ENCODE measurements at places on chromosomes 7 and 10.

GRCh38 chr7:98368716-98369115 lies 32.2 kb downstream of the BAIAP2L1 start:
- no peak for DNase-seq

DNA sequence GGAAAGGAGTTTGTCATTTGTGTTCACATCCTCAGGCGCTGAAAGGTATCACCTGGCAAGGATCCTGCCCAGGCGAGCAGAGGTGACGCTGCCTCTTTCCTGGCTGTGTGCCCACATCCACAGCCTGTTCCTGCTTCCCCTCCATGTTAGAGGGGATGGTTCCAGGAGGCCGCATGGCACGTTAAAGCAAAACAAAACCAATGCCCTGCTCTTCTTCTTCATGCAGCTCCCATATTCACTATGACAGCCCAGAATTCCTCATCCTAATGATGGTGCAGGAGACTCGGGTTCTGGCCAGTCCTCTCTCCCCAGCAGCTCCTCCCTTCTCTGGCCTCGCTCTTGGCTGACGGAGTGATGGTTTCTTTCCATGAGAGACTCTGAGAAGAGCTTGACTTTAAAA lies 678.5 kb upstream of the ANKRD30A start:
- DNase-seq, result no peak

- no peak for DNase-seq
Observed at GRCh38 chr7:109213081-109213480, 643.4 kb downstream of the DNAJB9 start.

- DNase-seq, result no peak
Observed at GRCh38 chr7:16708511-16708910, 45.0 kb upstream of the TSPAN13 start.

DNA sequence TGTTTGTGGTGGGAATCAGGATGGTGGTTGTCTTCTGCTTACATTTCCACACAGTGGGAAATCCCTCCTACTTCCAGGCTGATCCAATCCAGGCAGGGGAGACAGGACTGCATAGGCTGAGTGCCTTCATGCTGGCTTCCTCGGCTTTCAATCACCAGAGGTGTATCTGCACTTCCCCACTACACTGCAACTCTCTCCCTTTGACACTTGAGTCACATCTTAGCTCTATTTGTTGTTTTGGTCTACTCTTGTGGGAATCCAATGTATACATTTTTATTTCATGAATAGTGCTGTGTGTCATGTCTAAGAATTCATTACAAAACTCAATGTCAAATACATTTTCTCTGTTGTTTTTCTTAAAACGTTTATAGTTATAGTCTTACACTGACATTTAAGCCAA lies 735.6 kb downstream of the XPNPEP1 start:
- no peak for DNase-seq

GRCh38 chr10:97718659-97719142 lies 5.2 kb downstream of the MARVELD1 start:
- no peak for DNase-seq

DNA sequence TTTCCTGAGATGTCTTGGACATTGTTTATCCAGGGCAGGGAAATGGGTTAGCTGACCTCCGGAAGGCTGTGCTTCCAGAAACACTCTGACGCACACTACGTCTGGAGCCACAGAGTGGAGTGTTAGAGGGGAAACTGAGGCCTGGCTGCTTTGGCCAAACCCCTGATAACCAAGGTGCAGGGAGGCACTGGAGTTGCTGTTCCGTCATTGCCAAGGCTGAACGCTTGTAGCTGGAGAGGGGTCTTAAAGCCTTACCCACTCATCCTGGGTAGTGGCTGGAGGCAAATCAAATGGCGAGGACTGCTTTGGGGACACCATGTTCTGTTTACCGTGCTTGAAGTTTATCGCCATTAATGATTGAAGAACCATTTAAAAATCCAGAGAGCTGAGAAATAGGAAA lies 604.1 kb upstream of the FOXK1 start:
- DNase-seq, result no peak

DNA sequence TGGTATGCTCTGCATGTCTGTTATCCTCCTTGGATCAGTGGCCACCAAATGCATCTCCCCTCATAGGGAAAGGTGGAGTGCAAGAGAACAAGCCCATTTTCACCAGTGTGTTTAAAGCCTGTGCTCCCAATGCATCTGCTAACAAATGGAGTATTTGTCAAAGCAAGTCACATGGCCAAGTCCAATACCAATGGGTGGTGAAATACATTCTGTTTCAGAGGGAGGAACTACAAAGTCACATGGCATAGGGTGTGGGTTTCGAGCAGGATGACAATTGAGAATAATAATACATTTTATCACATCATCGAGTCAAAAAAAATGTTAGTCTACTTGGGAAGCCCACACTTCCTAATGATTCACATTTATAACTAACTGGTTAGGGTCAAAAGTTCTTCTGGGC lies 62.7 kb downstream of the SUGCT start:
- no peak for DNase-seq

DNA sequence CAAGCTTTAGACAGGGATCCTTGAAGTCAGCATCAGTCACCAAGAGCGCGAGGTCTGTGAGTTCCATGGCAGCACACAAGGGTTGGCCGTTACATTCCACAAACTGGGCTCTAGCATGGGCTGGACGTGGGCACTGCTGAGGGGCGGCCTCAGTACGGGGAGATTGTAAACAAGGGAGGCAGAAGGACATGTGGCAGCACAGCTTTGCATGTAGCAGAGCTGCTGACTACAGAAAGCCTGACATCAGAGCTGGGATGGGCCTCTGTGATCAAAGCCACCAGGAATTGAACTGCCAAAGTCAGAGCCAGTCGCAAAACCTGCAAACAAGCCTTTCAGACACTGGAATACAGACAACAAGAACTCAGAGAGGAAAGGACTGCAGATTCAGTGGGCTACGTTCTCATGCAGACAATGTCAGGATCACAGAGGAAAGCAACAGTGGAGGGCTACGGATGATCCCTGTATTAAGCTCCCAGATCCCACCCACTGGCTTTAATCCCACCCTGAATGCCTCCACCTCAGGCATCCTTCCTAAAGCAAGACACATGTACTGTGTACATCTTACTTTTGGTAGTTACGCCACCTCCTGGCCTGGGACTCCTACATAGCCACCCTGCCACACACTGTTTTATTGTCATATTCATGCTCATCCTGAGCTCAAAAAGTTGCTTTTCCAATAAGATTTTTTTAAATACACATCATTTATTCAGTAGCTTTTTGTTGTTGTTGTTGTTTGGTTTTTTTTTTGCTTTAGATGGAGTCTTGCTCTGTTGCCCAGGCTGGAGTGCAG lies 291.1 kb upstream of the IMMP2L start:
- no peak for DNase-seq

DNA sequence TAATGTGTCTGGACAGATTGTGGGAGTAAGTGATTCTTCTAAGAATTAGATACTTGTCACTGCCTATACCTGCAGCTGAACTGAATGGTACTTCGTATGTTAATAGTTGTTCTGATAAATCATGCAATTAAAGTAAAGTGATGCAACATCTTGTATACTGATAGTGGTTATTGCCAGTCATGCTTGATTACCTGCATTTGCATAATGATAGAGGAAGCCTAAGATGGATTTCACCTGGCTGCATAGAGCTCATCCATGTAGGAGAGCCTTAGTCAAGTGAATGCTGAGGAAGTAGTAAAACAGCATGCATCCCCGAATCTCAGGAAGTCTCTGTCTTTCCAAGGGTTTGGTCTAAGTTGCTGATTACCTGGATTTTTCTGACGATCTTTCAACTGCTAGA lies 64.2 kb upstream of the CAPZA2 start:
- DNase-seq, result no peak

DNA sequence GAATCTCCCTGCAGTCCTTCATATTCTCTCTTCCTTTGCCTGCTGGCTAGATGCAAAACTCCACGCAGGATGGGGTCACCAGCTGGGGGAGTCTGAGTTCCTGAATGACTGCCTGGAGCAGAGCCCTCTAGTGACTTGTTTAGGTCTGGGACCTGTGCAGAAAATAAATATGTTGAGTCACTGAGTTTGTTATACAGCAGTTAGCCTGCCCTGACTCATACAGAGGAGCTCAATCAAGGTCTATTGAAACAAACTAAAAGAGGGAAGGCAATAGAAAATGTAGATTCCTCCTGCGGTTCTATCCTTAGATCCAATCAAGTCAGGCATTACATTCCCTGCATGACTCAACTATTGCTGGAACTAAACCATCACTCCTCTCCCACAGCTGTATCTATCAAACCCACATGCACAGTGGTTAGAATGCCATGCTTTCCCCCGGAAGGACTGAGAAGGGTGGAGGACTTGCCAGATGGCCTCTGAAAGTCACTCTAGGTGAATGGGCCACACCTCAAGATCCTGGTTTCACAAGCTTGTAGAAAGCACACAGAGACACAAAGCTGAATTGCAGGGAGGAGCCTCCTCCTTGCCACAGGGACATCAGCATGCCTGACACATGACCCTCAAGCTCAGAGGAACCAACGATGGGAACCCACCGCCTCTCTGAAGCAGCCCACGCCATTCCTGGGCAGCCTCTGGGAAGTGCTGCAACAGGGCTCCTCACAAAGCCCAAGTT lies 73.9 kb downstream of the SH3PXD2A start:
- no peak for DNase-seq

GRCh38 chr7:120550494-120551048 lies 277.6 kb downstream of the KCND2 start:
- no peak for DNase-seq

DNA sequence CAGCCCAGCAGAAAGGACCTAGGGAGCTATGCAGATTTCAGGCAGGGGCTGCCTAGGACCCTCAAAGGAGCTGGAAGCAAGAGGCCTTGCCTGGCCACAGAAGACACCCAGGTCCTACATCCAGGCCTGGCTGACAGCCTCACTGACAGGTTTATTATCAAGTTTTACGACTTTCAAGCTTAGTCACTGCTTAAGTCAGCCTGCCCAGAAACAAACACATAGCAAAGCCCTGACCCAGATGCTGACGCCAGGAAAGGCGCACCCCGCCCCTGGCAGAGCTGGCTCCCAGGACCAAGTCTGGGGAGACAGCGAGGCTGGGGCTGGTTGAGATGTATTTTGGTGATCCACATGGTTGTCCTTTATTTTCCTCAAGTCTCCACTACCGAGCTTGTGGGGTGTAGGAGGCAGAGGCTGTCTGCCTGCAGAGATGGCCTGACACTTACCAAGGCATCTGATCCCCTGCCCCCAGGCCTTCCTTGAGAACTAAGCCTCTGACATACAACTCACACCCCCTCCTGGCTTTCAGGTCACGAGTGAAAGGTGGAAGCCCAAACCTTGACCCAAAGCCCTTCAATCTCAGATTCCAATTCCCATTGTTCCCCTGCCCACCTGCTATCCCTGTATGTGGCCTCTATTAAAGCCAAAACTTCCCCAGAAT lies 80.7 kb upstream of the EMX2 start:
- no peak for DNase-seq

DNA sequence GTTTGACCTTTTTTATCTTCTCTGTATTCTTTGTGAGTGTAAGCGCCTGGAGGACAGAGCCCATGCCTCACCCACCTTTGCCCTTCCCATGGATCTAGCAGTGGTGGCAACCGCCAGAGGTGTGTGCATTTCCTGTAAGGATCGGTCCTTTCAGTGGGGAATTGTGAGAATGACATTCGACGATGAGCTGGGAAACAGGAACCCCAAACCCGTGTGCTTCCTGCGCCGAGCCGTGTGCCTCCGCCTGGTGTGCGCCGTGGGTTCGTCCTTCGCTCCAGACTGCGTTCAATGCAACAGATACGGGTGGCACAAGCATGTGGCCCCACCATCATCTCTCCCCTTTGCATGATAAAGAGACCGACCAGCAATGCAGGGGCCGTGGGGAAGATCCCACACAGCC lies 1.7 kb upstream of the DIP2C start:
- no peak for DNase-seq

DNA sequence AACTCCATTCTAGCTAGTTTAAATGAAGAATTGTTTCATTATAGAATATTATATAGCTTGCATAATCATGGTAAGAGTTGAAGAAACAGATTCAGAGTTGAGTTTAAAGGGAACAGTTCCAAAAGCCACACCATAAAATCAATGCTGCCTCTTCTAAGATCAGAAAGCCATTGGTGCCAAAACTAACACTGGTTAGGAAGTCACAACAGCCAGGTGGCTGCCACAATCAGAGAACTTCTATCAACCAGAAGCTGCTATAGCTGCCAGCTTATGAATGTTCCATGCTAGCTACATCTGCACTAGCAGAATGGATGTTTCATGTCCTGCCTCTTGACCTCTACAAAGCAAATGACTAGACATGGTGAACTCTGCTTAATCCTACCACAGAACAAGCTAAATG lies 583.1 kb upstream of the LRRN3 start:
- DNase-seq, result no peak

- no peak for DNase-seq
Observed at GRCh38 chr7:66741710-66742049, 1.1 kb downstream of the RABGEF1 start.

GRCh38 chr7:68484731-68485130 lies 1113.5 kb upstream of the AUTS2 start:
- no peak for DNase-seq

GRCh38 chr10:95845411-95845810 lies 62.4 kb upstream of the CC2D2B start:
- DNase-seq, result no peak

DNA sequence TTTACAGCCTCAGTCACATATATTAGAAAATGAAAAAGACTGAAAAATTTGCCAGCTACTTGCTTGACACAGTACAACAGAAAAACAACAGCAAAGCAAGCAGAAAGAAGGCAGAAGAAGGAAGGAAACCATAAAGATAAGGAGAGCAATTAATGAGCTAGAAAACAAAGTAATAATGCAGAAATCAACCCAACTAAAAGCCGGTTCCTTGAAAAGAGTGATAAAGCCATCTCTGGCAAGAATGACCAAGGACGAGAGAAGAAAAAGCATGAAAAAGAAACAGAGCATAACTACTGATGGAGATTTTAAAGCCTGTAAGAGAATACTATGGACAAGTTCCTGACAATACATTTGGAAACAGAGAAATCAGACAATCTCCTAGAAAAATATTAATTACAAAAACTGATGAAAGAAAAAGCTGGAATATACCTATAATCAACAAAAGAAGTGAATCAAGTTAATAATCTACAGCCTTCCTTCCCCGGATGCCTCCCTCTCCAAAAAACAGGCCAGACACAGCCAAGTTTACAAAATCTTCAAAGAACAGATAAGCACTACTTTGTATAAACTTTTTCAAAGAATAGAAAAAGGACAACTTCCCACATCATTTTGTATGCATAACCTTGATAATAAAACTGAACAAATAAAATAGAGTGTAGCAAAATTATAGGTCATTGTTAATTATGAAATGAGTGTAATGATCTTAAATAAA lies 204.0 kb downstream of the BAMBI start:
- no peak for DNase-seq

DNA sequence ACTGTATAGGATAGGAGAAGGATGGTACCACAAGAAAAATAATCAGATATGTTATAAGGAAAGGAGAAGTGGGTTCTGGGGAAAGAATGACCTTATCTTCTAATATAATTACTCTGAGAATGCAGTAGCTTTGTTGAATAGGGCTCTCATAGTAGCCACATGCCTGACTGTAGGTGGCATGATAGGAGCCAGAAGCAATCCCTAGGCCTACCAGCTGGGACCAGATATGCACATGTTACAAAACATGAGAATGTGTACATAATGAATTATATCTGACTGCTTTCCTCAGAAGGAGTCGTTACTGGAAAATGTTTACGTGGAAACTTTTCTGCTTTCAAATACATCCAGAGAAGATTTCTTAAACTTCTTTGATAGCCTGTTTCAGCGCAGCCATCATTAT lies 53.2 kb upstream of the FAM3C start:
- DNase-seq, result no peak

All from stimulated activated CD8-positive, alpha-beta memory T cell treated with anti-CD3 and anti-CD28 coated beads, Interleukin-7, amount 100 ng/mL, for 1 hour (primary cell).